NCI-H1105 (cell line): ENCODE measurements at places on chromosomes 2 and 18.

DNA sequence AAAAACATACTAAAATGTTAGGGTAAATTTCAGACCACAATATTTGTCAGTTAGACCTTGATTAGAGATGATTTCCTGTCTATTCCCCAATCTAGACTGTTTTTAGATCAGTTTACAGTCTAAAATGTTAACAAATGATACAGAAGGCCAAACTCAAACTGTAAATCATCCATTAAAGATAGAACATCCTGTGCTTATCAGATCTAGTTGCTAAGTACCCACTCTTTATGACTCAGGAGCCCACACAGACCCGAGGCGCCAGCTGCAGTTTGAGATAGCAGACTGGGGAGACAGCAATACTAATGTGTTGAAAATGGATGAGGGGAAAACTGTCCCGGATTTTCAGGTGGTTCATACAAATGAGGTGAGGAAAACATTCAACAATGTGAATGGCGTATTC lies 113.3 kb downstream of the SCG2 start:
- DNase-seq = peak; percentile 43

- no peak for DNase-seq
Measured at GRCh38 chr2:172294983-172295382, 132.4 kb upstream of the ITGA6 start.

GRCh38 chr2:147088871-147089270 lies 756.0 kb upstream of the ACVR2A start:
- DNase-seq = no peak

GRCh38 chr18:78927156-78927555 lies 52.5 kb upstream of the SALL3 start:
- no peak for DNase-seq

DNA sequence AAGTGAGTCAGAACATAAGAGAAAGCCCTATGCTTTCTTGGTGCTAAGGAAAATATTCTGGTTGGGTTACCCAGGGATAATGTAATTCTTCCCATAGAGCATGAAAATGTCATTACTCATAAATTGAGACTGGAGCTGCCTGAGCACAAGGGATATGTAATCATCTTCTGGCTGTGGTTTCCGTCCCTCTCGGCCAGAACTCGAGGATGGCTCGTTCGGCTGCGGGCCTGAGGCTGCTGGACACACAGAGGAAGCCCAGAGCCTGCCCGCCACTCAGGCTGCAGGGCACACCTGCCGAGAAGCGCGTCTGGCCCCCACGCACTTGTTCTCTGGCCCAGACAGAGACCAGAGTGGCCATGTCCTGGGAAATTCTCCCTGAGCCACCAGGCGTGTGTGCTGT lies 104.9 kb downstream of the ASAP2 start:
- no peak for DNase-seq

GRCh38 chr2:212712466-212712865 lies 173.9 kb upstream of the ERBB4 start:
- no peak for DNase-seq

GRCh38 chr18:9691235-9691634 lies 16.9 kb upstream of the RAB31 start:
- DNase-seq = no peak

GRCh38 chr2:107745100-107745499 lies 81.6 kb upstream of the RGPD4 start:
- no peak for DNase-seq
